ENCODE measurements at places on chromosomes 11 and 22.

DNA sequence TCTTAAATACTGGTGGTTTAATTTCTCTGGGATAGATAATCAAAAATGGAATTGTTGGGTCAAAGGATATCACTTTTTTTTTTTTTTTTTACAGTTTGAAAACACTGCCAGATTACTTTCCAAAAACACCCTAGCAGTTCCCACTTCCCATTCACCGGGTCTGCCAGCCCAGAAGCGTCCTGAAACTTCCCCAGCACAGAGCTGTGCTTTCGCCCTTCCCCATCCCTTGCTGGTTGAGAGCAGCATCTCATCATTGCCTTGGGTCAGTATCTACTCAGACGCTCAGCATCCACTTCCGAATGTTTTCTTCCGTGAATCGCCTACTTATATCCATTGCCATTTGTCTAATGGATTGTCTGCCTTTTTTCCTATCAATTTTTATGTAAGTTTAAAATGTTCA is 5.5 kb downstream of the CERK start:
- DNase-seq: no peak

GRCh38 chr11:59767225-59767611 is 12.0 kb downstream of the STX3 start:
- no peak for DNase-seq

DNA sequence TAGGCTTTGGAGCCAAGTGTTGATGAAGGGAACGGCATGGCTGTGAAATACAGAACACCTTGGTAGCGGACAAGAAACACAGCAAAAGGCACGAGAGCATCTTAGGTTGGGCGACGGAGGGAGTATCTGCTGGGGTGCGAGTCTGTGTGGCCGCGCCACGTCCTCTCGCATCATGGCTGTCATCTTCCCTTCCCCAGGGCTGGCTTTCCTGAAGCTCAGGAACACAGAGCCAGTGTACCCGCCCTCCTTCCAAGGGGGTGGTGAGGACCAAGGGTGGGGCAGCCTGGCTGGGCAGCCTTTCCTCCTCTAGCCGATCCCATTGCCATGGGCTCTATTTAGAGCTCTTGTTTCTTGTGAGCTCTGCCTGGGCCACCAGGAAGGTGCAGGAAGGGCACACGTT is 154.4 kb downstream of the FEZ1 start:
- DNase-seq: no peak

DNA sequence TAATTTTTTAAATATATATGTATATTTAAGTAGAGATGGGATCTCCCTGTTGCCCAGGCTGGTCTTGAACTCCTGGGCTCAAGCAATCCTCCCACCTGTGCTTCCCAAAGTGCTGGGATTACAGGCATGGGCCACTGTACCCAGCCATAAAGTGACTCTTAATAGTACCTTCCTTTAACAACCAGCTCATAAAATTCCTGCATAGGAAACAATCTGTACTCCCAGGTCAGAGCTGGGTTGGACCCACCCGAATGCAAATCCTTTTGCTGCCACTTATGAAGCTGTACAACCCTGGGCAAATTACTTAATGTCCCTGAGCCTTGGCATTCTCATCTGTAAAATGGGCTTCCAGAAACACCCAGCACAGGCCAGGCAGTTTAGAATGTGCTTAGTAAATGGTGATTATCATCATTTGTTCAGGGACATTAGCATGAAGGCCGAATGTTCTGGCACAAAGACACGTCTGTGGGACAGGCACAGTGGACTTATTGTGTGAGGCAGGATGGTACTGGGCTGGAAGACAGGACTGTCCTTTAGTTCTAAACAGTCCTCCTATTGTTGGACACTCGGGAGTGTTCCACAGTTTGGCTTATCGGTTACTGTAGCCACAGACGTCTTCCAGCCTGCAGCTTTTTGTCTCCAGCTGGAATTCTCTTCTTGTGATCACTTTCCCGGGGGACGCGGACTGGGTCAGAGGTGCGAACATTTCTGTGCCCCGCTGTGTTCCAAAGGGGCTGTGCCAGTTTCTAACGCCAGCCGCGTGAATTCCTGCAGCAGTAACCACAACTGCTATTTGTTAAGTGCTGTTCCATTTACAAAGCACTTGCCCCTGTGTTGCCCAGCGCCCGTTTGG is 6.0 kb downstream of the PDXP start:
- DNase-seq: no peak

DNA sequence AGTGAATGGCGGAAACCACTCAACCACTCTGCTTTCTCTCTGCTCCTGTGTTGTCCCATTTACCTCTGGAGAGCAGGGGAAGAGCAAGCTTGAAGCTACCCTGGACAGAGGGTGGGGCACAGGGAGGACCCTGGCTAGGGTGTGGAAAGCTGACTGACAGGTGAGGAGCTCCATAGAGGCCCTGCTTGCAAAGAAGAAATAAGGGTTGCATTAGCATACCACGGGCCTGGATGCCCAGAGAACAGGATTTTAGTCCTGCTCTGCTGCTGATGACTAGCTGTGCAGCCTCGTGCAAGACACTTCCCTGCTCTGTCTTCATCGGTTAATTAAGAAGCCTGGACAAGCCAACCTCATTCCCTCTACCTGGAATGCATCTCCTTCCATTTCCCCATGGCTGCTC is 135.0 kb downstream of the BUD13 start:
- no peak for DNase-seq

- no peak for DNase-seq
Observed at GRCh38 chr11:29025001-29025400, 916.8 kb downstream of the METTL15 start.

DNA sequence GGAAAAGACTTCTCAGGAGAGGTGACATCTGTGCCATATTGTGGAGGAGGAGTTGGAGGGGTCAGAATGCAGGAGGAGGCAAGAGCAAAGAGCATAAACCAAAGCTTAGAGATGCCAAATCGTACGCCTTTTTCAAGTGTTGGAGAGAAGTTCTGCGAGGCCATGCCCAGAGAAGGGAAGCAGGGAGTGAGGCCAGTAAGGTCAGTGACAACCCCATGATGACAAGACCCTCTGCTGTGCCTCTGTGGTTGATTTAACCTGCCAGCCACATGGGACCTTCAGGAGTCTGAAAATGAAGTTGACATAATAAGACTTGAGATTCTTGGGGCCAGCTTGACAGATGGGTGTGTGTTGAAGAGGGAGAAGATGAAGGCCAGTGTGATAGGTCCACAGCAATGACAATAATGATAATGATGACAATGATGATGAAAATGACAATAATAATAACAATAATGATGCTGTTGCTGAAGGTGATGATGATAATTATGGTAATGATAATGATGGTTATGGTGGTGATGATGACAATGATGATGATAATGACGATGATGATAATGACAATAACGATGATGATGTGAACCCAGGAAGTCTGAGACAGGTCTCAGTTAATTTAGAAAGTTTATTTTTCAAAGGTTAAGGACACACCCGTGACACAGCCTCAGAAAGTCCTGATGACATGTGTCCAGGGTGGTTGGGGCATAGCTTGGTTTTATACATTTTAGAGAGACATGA is 152.6 kb upstream of the B3GAT1 start:
- DNase-seq: no peak

GRCh38 chr22:26479792-26480610 is 3.6 kb downstream of the HPS4 start:
- no peak for DNase-seq

DNA sequence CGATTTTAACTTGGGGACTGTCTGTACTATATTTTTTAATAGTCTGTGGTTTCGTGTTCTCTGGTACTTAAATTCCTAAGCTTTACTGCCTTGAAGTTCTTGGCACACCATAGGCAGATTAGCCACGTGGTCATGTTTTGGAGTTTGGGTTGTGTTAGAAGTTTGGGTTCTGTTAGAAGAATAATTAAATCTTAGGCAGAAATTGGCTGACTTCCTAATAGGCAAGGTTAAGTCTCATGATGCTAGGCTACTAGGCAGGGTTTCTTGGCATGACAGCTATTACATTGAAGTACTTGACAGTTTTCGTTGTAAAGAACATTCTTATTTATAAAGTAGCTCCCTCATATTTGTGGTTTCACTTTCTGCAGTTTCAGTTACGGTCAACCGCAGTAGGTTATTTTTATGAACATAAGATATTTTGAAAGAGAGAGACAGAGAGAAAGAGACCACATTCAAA is 30.0 kb upstream of the MMP7 start:
- no peak for DNase-seq

DNA sequence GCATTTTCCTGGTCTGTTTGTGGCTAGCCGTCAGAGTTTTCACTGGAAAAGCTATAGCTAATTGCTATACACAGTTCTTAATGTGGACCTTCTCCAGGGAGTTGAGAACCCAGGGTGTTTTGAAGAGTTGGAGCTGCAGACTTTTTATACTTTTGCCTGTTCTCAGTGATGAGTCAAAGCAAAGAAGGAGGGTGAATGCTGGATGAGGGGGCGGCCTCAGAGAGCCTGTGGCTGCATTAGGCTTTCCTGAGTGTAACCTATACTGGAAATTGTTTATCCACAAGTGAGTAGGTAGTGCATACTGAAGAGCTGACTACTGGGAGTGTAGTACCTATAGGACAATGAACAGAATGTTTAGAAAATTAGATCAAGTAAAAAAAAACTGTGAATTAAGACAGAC is 79.7 kb upstream of the HORMAD2 start:
- no peak for DNase-seq

DNA sequence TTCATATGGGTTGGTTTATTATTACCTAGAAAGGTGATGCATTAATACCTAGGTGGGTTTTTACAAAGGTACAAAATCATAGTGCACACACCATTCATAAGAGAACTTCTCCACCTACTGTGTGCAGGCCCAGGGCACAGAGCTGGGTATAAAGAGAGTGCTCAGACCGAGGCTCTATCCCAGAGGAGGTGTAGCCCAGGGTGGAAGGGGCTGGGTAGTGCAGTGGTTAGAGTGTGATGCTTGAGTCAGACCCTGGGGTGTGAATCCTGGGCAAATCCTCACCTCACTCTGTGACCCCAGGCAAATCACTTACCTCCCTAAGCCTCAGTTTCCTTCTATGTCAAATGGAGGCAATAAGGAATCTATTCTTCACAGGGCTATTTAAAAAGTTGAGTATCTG is 32.2 kb downstream of the PARVG start:
- no peak for DNase-seq

GRCh38 chr22:22955276-22955798 is 67.7 kb downstream of the IGLL5 start:
- DNase-seq: no peak

DNA sequence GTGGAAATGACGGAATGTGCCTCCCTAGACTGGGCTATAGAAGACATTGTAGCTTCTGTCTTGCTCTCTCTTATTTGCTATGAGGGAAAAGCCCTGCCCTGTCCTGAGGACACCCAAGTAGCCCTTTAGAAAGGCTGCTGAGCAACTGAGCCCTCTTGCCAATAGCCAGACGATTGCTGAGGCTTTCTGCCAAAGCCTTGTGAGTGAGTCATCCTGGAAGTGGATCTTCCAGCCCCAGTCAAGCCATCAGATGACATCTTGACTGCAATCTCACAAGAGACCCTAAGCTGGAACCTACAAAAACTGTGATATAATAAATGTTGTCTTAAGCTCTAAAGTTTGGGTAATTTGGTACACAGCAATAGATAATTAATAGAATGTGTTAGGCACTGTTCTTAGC is 3.9 kb upstream of the TRAF6 start:
- no peak for DNase-seq

DNA sequence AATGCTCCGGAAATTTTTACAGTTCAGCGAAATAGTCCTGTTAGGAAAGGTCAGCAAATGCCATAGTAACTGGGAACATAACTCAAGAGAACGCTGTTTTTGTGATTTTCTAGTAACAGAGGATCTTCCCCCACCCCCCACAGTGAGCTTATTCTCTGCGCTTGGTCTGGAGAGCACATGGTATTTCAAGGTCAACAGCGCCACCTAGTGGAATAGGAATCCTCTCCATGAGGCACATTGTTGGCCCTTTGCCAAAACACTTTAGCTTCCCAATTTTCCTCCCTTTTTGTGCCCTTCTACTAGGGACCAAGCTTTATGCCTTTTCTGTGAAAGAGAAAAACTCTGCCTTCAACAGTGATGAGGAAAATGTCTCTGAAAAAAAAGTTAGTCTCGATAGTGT is 13.2 kb upstream of the OR4C12 start:
- DNase-seq: peak; percentile 15

- DNase-seq: no peak
Observed at GRCh38 chr11:35969089-35970042, 25.5 kb downstream of the LDLRAD3 start.

DNA sequence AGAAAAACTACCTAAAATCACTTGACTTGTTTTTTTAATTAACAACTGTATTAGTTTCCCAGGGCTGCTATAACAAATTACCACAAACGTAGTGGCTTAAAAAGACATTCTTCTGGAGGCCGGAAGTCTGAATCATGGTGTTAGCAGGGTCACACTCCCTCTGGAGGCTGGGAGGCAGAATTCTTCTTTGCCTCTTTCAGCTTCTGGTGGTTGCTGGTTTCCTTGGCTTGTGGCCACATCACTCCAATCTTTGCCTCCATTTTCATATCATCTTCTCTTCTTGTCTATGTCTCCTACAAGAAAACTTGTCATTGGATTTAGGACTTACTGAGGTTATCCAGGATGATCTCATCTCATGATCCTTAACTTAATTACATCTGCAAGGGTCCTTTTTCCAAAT is 7.4 kb upstream of the INCENP start:
- DNase-seq: no peak

DNA sequence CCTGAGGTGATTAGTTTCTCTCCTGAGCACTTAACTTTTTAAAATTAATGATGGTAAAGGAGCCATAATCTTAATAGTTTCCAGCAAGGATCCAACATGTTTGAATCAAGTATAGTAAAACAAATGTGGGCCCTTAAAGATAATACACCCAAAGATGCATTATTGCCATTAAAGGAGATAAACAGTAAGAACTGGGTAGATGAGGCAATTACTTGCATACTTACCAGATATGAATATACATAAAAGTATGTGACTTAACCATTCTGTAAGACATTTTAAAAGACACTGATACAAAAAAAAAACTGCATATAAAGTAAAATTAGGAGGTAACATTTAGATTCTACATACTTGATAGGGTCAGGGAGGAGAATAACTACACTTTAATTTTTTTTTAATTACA is 48.2 kb downstream of the CADM1 start:
- no peak for DNase-seq

Data from epithelial cell of proximal tubule (primary cell).